ENCODE measurements at places on chromosomes 3 and 15.

GRCh38 chr3:44954962-44955361 is 21.0 kb downstream of the ZDHHC3 start:
- DNase-seq, result no peak

DNA sequence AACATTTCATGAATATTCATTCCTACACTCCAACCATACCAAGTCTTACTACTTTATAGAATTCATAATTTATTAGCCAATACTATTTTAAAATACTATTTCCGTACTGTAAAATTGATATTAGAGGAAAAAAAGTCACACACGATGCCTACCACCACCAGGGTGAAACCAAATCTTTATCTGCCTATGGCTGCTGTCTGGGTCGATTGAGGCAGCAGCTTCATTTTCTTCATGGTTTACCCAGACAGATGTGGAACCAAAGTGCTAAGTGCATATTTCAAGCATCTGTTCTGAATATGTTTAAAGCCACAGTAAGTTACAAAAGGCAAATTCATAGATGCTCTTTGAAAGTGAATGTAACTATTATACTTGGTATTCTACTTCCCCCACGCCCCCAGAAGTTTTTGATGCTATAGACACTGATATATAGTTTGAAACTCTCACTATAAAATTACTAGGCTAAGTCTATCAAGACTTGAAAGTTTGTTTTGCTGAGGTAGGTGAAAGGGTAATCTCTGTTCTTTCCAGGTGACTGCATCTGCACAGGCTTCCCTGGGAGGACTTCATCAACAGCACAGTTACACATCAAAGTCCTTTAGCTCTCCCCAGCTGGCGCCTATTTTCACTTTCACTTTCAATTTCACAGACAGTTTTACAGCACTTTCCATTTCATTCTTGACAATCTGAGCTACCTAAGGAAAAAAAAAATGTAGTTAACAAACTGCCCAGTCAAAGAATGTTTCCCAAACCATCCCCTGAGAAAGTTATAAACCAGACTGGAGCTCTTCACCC is 113.9 kb downstream of the POLQ start:
- peak; percentile 11 for DNase-seq

DNA sequence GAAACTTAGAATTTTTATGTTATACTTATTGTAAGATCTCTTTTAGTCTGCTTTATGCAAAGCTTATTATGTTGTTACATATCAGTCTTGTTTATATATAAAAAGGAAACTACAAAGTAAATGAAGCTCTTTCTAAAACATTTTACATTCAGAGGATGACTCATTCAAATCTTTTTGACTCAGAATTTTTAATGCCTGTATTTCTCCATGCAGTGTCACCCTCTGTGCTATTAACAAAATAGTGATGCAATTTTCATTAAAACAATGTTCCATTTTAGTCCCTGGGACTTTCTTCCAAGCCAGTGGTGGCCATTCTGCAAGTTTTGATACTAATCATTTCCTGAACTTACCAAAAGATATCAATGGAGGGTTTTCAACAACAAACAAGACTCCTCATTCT is 216.1 kb downstream of the NAALADL2 start:
- DNase-seq, result no peak

DNA sequence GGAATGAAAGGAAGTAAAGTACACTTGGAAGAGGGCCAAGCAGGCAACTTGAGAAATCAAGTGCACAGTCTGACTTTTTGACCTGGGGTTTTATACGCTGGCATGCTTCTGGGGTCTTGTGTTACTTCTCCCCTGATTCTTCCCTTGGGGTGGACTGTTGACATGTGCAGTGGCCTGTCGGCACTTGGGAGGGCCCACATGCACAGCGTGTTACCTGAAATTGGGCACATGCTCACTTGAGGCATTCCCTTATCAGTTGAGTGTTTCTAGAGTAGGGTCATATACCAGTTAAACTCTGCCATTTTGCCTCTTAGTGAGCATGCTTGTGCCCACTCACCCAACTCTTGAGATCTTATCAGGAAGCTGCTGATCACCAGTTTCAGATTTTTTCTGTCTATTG is 329.1 kb upstream of the SOX2 start:
- DNase-seq, result no peak

DNA sequence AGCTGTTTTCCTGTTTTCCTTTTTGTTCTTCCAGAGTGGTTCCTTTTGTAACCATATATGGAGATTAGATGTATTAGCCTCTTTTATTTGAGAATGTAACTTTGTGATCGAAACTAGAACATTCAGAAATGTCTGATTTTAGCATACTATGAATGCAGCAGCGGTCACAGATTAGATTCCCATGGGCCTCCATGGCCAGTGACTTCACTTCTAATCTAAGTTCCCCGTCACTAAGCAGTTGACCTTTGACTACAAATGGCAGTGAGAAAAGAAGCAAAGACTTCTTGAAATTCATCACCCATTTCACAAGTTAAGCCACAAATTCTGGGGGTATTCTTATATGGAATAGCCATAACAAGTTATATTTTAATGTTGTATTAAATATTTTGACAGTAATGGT is 114.6 kb upstream of the FLNB start:
- DNase-seq, result no peak

DNA sequence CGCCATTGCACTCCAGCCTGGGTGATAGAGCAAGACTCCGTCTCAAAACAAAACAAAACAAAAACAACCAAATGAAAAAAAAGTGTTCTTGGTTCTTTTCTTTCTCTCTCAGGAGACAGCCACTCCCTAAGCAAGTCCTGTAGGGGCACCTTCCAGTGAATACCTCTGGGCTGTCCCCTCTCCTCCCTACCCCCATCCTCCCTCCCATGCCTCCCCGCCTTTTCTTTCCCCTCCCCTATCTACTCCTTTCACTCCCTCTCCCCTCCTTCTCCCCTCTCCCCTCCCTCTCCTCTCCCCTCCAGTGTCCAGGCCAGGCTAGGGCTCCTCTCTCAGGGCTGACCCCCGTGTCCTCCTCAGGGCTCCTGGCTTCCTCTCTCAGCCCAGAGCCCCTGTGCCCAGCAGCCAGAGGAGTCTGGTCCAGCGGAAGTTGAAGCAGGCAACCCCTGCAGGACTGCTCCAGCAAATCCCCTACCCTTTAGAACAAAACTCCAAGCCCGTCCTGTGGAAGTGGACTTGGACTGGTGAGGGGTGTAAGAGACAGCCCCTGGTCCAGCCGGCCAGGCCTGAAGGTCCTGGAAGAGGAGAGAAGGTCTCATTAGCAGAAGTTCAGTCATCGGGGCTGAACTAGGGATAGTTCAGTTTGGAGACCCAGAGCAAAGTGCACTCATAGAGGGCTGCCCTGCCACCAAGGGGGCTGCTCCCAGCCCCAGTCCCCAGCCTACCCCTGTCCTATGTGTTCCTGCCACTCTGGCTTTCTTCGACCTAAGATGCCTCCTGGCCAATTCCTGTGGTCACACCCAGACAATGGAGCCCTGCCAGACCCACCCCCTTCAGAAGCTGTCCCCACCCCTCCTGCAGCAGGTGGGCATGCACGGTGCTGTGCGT is 79.8 kb upstream of the IQSEC1 start:
- DNase-seq, result no peak

GRCh38 chr3:197907196-197907595 is 42.8 kb upstream of the RPL35A start:
- no peak for DNase-seq
